RWPE2 (cell line): ENCODE measurements at places on chromosomes 6 and 20.

DNA sequence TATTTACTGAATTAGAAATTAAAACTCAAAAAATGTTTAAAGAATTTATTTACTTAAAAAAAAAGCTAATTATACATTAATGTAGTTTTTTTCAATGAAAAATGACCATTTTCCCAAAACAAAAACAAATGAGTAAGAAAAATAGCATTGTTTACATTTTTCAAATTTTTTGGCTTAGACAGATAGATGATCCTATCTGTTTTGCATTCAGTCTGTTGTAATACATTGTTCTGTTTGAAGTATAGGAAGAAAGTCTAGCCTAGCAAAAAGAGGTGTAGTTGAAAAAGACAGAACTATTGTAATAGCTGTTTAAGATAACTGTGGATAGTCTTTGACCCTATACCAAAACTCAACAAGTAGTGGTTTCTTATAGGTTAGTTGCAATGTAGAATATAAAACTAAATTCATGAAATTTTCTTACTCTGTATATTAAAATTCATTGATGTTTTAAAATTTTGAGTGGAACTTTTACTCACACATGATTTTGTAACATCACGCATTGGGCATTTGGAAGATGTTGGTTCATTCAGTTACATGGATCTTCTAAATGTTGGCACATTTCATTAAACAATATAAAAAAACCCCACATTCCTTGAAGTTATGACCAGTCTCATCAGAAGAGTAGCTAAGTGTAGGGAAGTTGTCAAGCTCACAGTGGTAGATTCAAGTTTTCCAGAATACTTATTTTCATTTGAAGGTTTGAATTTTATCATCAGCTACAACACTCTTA, 62.0 kb downstream of the KCNS1 start:
- no peak overlapping the region for H3K4me3 ChIP-seq
- DNase-seq: no peak
- peaks cover 47% of the 10 kb centered on the region for H3K36me3 ChIP-seq
- H3K27me3 ChIP-seq: no peaks in the 10 kb centered on the region

- no peak overlapping the region for H3K27ac ChIP-seq
- DNase-seq: no peak
- H3K27me3 ChIP-seq: no peaks in the 10 kb centered on the region
- no peak overlapping the region for H3K4me3 ChIP-seq
- no peaks in the 10 kb centered on the region for H3K36me3 ChIP-seq
Measured at GRCh38 chr6:39430871-39431523, 108.5 kb upstream of the KCNK16 start.

GRCh38 chr6:388202-388903, 3.2 kb upstream of the IRF4 start:
- no peak overlapping the region for H3K27ac ChIP-seq
- H3K36me3 ChIP-seq: no peaks in the 10 kb centered on the region
- no peak for DNase-seq
- peaks cover 55% of the 10 kb centered on the region for H3K27me3 ChIP-seq

DNA sequence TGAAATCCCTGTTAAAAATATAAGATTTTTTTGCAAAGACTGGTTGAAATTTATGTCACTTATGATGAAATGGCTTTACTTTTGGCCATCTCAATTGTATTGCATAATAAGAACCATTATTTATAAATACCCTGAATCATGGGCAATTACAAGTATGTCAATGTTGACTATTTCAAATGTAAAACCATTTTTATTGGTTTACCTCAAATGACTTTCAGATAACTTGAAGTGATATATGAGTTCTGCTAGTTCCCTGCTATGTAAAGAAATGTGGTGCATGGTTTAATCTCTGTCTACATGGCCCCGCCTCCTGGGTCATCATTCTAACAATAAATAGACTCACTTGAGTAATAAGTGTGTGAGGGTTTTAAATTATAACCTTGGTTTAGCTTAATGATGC, 275.6 kb upstream of the PREP start:
- H3K4me3 ChIP-seq: no peak overlapping the region
- no peak for DNase-seq
- no peaks in the 10 kb centered on the region for H3K36me3 ChIP-seq
- H3K27ac ChIP-seq: no peak overlapping the region
- peaks cover 12% of the 10 kb centered on the region for H3K4me1 ChIP-seq

GRCh38 chr6:69624944-69625343, 171.9 kb downstream of the LMBRD1 start:
- no peak for DNase-seq

- H3K4me1 ChIP-seq: no peaks in the 10 kb centered on the region
- no peak for DNase-seq
- no peak overlapping the region for H3K27ac ChIP-seq
- H3K27me3 ChIP-seq: peaks cover 3% of the 10 kb centered on the region
- H3K36me3 ChIP-seq: no peaks in the 10 kb centered on the region
- H3K4me3 ChIP-seq: no peak overlapping the region
Measured at GRCh38 chr20:53399083-53399482, 194.6 kb downstream of the ZNF217 start.

DNA sequence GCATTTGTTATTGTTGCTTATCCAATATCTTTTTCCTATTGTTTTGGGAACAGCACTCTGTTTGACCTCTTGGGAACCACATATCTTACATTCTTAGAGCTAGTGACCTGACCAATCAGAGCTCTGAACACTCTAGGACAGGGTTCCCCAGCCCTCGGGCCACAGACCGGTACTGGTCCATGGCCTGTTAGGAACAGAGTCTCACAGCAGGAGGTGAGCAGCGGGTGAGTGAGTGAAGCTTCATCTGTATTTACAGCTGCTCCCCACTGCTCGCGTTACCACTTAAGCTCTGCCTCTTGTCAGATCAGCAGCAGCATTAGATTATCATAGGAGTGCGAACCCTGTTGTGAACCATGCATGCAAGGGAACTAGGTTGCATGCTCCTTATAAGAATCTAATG, 226.0 kb upstream of the TSHZ2 start:
- H3K4me1 ChIP-seq: no peaks in the 10 kb centered on the region
- no peak for DNase-seq
- no peaks in the 10 kb centered on the region for H3K36me3 ChIP-seq
- no peak overlapping the region for H3K4me3 ChIP-seq
- no peak overlapping the region for H3K27ac ChIP-seq

DNA sequence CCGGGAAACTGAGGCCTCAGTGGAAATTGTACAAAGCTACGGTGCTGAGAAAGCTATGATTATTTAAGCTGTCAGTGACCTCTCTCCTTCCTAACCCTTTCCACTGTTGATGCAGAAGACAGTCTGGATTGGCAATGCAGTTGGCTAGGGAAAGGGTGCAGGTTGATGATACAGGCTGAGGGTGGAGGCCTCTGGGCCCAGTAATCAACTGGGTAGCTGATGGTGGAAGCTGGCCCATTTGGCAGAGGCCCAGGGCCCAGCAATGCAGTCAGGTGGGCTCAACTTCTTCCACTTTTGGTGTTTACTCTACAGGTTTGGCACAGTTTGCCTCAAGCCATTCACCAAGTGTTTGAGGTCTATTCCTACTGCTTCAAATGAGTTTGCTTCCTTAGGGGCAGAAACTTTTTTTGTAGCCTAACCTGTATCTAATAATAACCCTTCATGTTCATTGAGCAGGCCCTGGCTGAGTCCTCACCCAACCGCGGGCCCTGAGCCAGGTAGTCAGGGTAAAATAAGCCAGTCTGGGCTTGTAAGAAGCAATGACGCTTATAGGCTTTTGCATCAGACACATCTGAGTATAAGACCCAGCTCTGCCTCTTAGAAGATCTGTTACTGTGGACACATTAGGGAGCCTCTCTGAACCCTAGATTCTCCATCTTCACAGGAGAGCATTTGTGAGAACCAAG, 12.1 kb downstream of the BCL2L1 start:
- H3K27me3 ChIP-seq: no peaks in the 10 kb centered on the region
- peaks cover 92% of the 10 kb centered on the region for H3K36me3 ChIP-seq
- peaks cover 83% of the 10 kb centered on the region for H3K4me1 ChIP-seq
- peak overlapping the region; percentile 99 for H3K27ac ChIP-seq
- H3K4me3 ChIP-seq: no peak overlapping the region

GRCh38 chr6:9233226-9233625, 797.9 kb upstream of the SLC35B3 start:
- DNase-seq: no peak
- no peak overlapping the region for H3K27ac ChIP-seq
- H3K4me3 ChIP-seq: no peak overlapping the region
- no peaks in the 10 kb centered on the region for H3K36me3 ChIP-seq
- H3K27me3 ChIP-seq: no peaks in the 10 kb centered on the region
